ENCODE measurements at places on chromosomes 5 and 9.
A peak's percentile ranks its signal among the peaks of the same experiment; 100 is the strongest.

DNA sequence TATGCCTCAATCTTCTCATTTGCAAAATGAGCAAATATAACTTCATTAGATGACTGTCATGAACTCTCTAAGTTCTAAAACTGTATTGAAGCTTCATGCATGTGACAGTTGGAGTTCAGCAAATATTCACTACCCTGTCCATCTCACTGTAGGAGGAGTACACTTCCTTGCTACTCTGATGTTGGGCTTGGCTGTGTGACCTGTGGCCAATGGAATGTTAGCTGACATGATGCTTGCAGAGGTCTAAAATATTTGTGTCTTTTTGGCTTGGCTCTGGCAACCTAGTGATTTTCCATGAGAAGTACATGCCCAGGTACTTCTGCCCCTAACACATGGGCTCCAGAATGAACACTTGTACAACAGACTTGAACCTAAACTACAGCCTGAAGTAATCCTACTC lies 203.1 kb upstream of the ANKH start:
- DNase-seq, result no peak

DNA sequence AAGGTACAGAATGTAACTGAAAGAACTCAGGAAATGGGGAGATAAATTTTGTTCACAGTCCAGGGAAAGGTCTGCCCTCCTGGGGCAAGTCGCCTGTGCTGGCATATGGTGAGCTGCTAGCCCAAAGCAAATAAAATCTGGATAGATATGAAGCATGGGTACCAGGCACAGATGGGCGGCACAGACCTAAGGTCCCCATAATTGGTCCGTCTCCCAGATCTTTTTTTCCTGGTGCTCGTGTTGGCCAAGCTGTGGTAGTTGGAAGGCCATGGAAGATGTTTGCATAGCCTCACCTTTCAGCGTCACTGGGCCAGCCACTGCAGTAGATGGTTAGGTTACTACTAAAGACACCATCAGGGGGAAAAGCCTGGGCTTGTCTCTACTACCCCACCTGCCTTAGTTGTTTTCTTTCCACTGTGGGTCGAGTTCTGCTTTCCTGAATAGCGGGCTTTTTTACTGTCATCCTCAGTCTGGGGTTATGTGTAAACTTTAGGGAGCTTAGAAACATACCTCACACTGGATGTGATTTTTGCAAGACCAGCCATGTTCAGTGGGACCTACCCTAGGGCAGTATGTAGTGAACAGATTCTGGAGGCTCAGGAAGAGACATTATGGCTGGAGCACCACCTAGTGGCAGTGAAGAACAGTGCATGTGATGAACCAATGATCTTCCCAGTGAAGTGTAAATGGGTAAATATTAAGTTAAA lies 24.2 kb upstream of the GLRX start:
- DNase-seq, result peak; percentile 60

GRCh38 chr5:107772418-107773310 lies 101.9 kb upstream of the EFNA5 start:
- no peak for DNase-seq

DNA sequence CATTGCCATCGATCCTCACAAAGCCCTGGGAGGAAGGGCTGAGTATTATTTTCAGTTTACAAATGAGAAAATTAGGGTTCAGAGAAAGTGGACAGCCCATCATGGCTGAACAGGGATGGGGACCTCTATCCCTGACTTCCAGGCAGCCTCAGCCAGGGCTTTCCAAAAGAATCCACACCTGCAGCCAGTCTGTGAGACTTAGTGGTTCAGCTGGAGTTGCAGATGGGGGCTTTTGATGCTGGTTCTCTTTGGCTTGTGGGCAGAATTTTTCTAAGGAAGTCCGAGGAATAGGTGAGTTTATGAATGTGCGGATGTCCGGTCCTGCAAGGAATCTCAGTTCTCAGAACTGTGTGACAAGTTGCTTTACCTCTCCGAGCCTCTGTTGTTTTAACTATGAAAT lies 138.1 kb downstream of the RGS3 start:
- no peak for DNase-seq

DNA sequence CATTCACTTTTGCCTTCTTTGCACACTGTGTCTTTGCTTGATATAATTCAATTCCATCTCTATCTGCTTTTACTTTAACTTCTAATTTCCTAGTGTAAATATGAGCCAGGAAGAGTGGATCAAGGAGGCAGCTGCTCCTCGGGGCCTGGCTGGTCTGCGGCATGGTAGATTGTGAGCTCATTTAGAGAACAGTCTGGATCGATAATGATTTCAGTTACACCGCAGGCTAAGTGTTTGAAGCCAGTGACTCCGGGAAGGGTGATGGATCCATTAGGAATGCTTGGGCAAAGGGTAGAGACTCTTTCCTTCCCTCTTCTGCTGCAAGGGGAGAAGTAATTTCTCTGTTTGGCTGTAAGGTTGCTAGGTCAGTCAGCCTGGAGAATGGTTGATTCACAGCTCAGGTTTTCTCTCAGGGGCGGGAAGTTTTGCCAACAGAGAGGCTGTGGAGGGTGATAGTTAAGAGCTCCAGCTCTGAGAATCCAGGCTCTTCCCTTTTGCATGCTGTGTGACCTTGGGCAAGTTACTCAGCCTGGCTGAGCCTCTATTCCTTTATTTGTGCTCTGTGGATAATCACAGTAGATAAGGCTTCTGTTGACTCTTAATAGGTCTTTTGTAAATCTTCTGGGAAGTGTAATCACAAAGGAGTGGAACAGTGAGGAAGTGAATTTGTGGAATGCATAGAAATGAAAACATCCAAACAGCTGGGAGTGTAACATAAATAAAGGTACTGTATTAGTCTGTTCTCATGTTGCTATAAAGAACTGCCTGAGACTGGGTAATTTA lies 99.1 kb downstream of the PTTG1 start:
- DNase-seq, result no peak

DNA sequence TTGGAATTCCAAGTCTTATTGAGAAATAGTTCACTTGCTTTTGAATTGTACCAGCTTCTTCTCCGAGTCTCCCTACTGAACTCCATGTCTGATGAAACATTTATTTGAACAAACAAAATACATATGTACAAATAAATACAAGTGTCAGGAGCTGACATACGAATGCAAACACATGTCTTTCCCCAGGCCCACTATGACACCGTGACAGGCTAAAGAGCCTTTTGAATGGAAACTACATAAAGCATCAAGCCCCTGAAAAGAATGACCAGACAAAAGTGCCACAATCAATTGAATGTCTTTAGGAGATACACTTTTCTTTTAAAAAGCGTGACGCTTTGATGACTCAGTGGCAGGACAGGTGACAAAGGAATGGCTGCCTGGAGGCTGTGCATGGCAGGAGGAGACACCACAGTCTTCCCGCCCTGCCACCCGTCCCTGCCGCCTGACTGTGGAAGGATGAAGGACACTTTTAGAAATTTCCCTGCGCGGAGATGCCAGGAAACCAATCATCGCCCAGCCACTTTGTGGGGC lies 112.4 kb upstream of the BNC2 start:
- DNase-seq, result no peak

- no peak for DNase-seq
Observed at GRCh38 chr9:19085295-19085694, 17.4 kb downstream of the HAUS6 start.

GRCh38 chr5:13992795-13993194 lies 48.3 kb upstream of the DNAH5 start:
- no peak for DNase-seq

GRCh38 chr5:134626369-134627014 lies 6.1 kb downstream of the SAR1B start:
- DNase-seq, result no peak

DNA sequence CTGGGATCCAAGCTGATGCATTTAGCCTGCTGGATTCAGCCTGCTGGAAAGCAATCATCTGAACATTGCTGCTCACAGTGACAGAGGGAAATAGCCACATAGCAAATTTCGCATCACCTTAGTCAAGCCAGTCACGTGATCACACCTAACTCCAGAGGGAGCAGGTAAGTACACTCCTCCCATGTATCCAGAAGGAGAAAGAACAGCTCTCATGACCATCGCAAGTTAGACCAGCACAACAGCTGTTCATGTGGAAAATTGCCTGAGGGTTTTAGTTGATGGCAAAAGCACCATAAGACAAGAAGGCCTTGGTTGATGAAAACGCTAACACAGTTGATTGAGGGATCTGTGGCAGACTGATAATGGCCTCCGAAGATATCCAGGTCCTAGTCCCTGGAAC lies 34.2 kb upstream of the MYO10 start:
- no peak for DNase-seq

DNA sequence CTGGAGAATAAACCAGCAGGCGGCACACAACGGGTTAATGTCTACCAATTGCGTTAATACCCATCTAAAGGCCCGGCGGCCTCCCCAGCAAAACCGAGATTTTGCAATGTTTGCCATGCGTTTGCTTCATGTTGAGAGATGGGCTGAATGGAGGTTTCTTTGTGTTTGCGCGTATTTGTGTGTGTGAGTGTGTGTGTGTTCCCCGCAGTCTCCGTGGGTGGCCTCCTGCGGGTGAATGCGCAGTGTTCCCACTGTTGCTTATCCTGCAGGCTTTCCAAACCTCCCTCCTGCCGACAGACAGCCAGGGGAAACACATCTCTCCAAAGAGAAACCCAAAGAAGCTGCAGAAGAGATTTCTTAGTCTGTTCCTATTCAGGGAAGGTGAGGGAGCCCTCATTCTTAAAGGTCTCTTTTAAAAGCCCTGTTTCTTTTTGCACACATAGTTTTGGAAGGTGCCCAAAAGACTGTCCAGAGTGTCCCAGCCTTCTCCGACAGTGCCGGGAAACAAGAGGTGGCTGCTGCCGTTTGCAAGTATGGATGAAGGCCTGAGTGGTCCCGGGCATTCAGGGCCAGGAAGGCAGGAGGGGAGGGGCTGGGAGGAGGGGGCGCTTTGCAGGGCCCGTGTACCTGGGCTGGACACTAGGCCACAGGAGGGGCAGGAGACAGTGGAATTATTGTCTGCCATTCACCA lies 103.8 kb upstream of the ERCC6L2 start:
- DNase-seq, result no peak

DNA sequence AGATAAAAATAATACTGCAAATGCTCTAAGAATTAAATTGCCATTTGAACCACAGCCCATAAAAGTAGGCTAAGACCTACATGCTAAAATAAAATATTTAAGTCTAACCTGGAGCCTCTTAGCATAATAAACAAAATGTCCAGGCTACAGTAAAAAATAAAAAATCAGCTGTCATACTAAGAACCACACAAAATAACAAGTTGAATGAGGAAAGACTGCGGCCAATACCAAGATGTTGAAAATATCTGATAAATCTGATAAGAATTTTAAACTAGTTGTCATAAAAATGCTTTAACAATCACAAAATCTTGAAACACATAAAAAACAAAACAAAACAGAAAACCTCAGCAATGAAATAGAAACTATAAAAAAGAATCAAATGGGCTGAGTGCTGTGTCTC lies 336.9 kb upstream of the MSX2 start:
- no peak for DNase-seq

DNA sequence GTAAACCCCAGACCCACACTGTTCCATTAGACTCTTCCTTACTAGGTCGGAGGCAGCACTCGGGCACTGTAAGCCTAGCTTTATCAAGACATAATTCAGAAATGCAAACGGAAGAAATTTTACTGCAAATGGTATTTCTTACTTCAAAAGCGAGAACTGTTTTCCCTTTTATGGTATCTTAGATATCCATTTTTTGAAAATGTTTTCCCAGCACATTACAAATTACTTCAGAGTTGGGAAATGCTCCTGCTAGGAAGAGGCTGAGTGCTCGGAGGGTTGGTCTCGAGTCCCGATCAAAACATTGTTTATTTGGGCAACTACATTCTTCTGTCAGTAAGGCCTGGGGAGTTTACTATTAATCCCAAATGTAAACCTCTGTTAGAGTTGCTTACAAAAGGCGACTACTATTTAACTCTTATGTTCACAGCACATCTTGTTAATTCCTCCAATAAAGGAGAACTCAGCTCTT lies 332.9 kb downstream of the CWC27 start:
- no peak for DNase-seq

DNA sequence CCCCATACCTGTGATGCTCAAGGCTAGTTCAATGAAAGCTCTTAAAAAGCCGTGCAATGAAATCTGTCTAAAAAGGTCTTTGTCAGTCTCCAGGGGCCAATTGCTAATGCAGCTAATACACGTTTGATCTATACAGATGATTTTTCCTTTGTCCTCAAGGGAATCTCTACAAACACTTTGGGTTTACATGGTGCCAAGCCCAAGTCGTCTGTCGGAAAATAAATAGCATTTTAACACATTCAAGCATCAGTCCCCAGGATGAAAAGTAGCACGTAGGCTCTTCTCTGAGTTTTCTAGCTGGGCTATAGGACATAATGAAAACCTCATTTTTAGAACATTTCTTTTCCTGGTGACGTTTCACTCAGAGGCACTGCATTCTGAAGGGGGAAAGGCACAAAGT lies 477.4 kb upstream of the WWC1 start:
- no peak for DNase-seq

- DNase-seq, result no peak
Observed at GRCh38 chr5:127766676-127767335, 63.6 kb downstream of the CCDC192 start.

DNA sequence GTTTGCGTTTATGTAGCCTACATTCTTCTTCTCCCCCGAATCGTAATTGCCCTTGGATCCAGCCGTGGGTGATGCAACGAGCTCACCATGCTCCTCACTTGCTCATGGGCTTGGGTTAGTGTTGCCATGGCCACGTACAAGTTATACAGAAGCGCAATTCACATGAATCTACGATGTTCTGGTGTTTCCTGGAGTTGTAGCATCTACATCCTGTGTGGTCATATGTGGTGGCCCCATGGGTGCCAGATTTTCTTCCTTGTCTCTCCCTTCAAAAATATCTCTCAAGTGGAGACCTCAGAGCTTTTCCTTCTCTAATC lies 115.3 kb downstream of the TLE4 start:
- DNase-seq, result no peak

GRCh38 chr5:133829786-133830185 lies 138.6 kb downstream of the C5orf15 start:
- no peak for DNase-seq

DNA sequence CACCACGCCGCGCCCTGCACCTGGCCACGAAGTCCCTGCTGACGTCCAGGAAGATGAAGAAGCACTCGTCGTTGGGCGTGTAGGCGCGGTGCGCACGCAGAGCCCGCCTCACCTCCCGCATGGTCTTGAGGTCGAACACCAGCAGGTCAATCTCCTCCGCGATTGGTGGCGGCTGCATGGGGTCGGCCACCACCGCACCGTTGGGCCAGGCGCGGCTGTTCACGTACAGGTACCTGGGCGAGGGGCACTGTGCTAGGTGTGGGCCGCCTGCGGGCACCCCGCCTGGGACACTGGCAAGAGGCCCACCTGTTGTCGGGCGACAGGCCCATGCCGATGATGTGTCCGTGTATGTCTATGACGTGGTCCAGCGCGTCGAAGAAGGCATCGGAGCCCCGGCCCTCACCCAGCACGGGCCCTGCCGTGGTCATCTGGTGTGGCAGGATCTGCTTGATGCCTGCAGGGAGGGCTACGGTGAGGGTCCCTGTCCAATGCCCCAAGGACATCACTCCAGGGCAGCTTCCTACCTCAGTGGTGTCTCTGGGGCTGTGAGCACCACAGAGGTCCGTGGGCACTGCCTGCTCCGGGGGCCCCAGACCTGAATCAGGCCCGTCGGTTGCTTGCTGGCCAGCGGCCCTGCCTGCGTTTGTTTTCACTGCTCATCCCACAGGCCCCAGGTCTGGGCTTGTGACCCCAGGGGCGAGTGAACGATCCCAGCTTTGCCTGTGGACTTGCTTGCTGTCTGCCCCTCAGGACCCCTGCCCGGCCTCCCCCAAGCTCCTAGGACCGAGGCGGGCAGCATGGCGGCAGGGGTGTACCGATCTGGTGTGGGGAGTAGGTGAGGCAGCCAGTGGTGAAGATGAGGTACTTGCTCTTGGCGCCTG lies 3.1 kb downstream of the FBXW5 start:
- DNase-seq, result no peak

- DNase-seq, result no peak
Observed at GRCh38 chr5:13346401-13346800, 598.1 kb downstream of the DNAH5 start.

All from stimulated activated CD4-positive, alpha-beta T cell treated with anti-CD3 and anti-CD28 coated beads, Interleukin-4, amount 100 ng/mL, for 1 hour (primary cell).